ENCODE measurements at places on chromosomes 1 and 21.

DNA sequence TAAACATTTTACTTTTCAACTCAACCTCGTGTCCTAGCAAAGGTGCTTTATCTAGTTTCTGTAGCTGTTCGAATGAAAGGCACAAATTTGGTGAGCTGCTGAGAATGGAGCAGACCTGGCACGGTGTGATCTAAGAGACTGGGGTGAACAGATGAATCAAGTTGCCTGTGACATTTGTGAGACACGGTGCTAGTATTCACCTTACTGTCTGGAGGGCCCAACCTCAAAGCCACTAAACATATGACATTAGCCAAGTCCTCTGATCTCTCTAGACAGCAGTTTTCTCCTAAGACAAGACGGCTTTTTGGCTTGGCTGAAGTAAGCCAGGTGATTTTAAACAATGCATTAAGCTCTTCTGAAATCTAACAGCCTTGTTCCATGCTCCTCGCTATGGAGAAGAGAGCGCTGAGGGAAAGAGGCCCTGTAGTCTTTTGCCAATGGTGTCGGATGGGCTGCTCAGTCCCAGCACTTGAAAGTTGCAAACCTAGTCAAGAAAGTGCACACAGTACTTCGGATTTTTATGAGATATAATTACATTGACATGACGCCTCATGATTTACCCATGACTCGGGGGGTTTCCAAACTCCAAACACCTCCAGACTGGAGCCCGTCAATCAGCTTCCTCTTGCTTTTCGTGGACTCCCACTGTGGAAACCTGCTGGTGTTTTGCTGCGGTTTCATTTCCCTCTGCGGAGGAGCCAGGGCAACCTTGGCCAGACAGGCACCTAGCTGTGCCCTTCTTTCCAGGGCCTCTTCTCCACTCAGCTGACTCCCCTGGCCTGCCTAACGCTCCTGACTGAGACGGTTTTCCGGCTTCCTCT lies 794 bp upstream of the TOR3A start:
- no peak for DNase-seq

DNA sequence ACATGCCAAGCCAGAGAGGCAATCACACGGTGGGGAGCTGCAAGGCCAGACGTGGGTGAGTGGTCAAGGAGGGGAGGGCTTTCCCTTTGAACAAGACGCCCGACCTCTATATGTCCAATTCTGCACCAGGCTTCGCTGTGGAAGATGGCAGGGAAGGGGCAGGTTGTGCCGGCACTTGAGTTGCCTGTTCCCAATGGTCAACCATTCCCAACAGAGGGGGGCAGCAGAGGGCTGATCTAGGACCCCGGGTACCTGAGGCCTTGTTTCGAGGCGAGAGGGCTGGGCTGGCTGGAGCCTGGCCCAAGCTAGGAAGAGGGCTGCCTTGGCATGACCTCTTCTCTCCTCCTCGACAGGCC lies 64.9 kb downstream of the TMEM53 start:
- DNase-seq: no peak

GRCh38 chr21:19810779-19811178 lies 1187.4 kb upstream of the NCAM2 start:
- no peak for DNase-seq

DNA sequence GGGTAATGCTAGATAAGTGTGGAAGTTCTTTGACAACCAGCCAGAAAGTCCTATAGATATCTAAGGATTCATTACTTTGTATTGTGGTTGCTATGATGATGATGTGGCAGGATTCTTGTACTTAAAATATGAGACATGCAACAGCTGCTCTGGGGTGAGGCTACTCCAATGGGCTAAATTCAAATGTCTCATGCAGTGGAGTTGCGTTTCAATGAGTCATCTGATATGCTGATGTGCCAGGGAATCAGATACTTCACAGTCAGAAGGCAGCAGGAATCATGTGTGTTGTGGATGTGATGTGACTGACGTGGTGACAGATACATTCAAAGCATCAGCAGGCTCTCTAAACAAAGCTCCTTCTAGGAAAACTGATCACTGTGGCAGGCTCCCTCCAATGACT lies 66.5 kb downstream of the TSEN15 start:
- DNase-seq: no peak

- DNase-seq: no peak
Observed at GRCh38 chr21:27388825-27389224, 421.9 kb upstream of the ADAMTS5 start.

GRCh38 chr1:170369417-170369816 lies 162.5 kb upstream of the GORAB start:
- no peak for DNase-seq

GRCh38 chr1:241846862-241847539 lies 1.0 kb upstream of the EXO1 start:
- no peak for DNase-seq

GRCh38 chr21:17429936-17430335 lies 82.9 kb upstream of the CXADR start:
- DNase-seq: no peak

GRCh38 chr1:167601442-167602383 lies 28.3 kb upstream of the RCSD1 start:
- DNase-seq: no peak

- no peak for DNase-seq
Observed at GRCh38 chr1:219794085-219794743, 134.1 kb downstream of the SLC30A10 start.

DNA sequence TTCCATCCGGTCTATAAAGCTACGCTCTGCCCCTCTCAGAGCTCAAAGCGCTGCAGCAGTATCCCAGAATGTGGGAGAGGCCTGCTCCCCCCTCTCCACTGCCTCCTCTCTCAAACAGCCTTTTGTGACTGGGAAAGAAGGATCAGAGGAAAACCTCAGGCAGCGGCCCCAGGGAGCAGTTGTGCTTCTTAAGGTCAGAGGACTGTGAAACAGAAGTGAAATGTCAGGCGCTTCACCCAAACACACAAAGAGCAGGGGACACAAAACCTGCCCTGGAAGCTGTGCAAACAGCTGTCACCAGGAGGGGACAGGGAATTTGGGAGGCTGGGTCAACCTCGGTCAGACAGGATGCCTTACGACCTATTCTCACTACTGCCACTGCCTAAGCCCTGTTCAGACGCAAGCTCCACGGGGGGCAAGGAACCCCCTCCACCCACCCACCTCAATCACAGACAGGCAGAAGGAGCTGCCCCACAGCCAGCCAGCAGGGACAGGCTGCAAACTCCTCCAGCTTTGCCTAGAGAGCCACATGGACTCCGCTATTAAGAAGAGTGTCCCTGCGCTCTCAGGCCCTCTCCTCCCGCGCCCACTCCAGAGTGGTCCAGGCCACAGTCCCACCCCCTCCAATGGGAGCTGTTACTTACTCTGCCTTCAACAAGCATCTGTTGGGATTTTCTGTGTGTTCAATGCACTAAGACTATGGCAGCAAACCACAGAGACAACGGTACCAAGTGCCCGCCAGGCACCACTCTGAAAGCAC lies 14.6 kb downstream of the SSBP3 start:
- DNase-seq: no peak

DNA sequence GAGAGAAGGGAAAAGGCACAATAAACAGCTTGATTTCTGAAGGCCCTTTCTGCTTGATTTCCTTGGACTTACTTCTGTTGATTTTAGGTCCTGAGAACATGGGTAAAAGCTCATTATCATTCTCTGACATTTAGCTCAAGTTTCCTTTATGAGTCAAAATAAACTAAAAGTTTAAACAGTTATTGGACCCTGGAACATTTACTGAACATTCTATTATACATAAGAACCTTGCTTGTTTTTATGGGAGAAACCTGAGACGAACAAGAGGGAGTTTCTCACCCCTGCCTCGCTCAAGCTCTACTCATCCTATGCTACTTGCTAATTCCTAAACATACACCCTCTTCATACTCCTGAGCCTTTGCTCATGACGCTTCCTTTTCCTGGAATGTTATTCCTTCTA lies 538.3 kb upstream of the PKN2 start:
- DNase-seq: no peak

GRCh38 chr1:41809692-41810091 lies 109.0 kb downstream of the HIVEP3 start:
- no peak for DNase-seq

DNA sequence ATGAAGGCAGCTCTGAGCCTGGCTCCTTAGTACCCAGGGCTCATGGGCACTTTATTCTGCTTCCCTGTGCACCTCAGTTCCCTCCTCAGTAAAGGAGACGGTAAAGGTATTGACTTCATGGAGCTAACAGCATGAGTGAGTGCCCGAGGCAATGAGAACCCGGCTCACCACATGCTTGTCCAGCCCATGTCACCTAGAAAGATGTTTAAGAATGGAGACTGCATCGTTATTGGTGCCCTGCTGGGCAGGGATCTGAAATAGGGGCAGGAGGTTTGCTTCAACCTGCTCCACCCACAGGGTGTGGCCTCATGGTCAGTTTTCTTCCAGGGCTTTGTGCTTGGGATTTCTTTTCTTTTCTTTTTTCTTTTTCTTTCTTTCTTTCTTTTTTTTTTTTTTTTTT lies 7.0 kb upstream of the KCNE1 start:
- DNase-seq: no peak

- no peak for DNase-seq
Observed at GRCh38 chr1:117120774-117121588, 568 bp downstream of the TRIM45 start.

GRCh38 chr1:179087665-179088064 lies 5.8 kb downstream of the TOR3A start:
- DNase-seq: no peak

DNA sequence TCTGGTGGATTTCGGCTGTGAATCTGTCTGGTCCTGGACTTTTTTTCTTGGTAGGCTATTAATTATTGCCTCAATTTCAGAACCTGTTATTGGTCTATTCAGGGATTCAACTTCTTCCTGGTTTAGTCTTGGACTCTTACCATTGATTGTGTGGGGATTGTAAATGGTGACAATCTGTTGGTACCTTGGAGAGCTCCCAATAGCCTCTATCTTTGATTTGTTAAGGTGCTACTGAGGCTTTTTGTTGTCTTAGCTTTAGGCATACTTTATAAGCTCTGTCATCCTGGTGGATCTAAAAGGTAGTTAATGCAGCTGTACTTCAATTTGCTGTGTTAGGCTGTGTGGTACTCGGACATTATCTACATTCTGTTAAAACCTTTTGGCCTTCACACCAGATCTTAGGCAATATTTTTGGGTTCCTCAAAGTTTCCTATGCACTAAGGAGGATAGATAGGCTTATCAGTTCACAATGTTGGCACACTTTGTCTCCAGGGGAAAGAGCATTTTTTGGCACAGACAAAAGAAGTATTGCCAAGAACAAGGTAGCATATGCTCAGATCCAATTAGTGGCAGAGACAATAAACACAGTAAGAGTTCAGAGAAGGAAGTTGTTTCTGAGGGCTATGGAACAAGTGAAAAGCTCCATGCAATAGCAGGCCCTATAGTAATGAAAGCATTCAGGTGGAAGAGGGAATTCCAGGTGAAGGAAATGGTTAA lies 230.4 kb downstream of the PDE4B start:
- DNase-seq: no peak

GRCh38 chr1:16167331-16168143 lies 11.7 kb upstream of the EPHA2 start:
- DNase-seq: peak; percentile 35

GRCh38 chr1:205774198-205775014 lies 876 bp downstream of the RAB29 start:
- peak; percentile 16 for DNase-seq

GRCh38 chr1:24389231-24389678 lies 24.3 kb downstream of the STPG1 start:
- no peak for DNase-seq

GRCh38 chr1:3884966-3885365 lies 15.1 kb downstream of the C1orf174 start:
- DNase-seq: no peak

GRCh38 chr21:16004086-16004485 lies 274.3 kb downstream of the USP25 start:
- no peak for DNase-seq

GRCh38 chr1:204337583-204337982 lies 22.1 kb downstream of the PLEKHA6 start:
- DNase-seq: no peak

GRCh38 chr1:9784508-9785133 lies 39.1 kb downstream of the CLSTN1 start:
- DNase-seq: no peak

DNA sequence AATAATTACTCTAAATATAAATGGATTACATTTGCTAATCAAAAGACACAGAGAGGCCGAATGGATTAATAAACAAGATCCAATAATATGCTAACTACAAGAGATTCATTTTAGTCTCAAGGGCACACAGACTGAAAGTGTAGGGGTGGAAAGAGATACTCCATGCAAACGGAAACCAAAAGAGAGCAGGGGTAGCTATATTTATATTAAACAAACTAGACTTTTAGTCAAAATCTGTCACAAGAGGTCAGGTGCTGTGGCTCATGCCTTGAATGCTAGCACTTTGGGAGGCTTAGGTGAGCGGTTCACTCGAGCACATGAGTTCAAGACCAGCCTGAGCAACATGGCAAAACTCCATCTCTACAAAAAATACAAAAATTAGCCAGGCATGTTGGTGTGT lies 33.6 kb upstream of the DISP1 start:
- no peak for DNase-seq

GRCh38 chr1:236514703-236515442 lies 8.9 kb upstream of the LGALS8 start:
- DNase-seq: no peak

DNA sequence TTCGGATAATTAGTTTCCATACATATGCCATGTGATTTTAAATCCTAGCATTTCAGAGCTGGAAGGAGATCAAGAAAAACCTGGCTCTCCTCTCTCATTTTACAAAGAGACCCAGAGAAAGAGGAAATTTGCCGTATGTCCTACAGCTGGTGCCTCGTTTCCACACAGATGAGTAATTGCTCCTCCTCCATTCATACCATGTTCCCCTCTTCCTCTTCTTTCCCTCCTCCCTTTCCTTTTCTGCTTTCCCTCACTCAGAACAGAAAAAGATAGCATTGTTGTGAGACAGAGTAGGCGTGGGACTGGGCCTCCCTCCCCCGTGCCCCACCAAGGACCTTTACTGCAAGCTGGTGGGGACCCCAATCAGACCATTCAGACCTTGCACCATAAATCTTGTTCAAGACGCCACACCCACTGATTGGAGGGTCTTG lies 13.7 kb upstream of the SLC44A3 start:
- no peak for DNase-seq

GRCh38 chr1:161207173-161207572 lies 5.0 kb downstream of the NDUFS2 start:
- DNase-seq: no peak

GRCh38 chr1:193435781-193436180 lies 249.4 kb upstream of the B3GALT2 start:
- no peak for DNase-seq
